Stimulated activated CD4-positive, alpha-beta T cell treated with anti-CD3 and anti-CD28 coated beads, TNF-alpha, amount 100 ng/mL, for 48 hours (primary cell): ENCODE measurements at places on chromosomes 4 and X.
A peak's percentile ranks its signal among the peaks of the same experiment; 100 is the strongest.

DNA sequence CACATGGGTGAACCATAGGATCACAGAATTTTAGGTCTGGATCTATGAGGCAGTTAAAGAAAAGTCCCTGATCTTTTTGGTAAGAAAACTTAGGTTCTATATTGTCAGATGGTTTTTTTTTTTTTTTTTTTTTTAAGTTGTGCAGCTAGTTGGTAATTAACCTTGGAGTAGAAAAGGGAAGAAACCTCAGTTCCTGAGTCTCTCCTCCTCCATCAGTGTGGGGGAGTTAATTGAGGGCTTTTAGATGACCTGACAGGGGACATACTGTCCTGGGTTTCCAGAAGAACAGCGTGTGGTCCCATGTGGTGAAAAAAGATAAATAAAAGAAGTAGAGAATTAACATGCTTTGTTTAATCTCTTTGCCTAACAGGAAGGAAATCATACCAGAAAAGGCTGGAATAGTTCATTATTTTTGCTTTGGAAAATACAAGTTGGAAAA lies 123.7 kb downstream of the ARHGAP10 start:
- no peak for DNase-seq

- no peak for DNase-seq
Measured at GRCh38 chr4:147840838-147841738, 109.2 kb downstream of the ARHGAP10 start.

- no peak for DNase-seq
Measured at GRCh38 chrX:6660567-6661264, 125.8 kb upstream of the VCX3A start.

GRCh38 chrX:103248553-103248952 lies 6.4 kb downstream of the TCEAL8 start:
- no peak for DNase-seq

DNA sequence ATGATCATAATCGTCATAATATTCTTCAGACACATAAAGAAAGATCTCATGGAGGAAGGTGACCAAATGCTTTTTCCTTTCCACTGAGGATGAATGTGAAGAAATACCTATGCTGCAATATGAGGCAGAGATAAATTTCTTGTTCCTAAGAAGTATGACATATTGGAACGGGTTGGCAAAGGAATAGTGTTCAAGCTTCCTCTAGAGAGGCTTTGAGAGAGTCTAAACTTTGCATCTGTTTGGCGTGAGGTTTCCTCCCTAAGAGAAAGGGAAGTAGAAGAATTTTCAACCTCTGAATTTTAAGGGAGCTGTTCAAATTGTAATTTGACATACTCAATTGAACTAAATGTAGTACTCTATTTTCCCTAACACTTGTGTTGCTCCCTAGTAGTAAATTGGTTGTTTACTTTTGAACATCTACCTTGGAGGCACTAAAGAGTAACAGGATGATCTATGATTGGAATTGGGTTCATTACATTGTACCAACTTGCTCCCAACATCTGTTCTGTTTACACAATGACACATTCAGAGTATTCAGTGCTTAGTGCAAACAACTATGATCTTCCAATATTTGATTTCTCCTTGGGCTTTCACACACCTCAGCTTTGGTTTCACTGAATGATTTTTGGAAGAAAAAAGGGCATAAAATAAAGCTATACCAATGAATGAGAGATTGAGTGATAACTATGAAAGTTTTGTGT lies 122.0 kb downstream of the CORIN start:
- DNase-seq, result no peak

DNA sequence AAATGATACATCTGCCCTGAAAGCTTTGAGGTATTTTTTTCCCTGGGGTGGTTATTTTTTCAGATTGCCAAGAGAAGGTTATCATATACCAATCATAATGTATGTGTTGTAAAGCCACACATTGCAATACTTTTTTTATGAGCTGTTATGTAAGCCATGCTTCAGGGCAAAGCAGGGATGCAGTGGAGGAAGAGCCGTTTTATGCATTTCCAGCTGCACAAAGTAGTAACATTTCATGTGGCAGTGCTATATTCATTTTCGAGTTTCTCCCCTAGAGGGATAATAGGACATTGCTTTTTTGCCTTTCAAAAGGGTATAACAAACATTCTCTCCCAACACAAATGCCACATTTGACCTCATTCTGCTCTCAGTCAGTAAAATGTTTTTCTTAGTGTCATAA lies 68.5 kb downstream of the GALNT7 start:
- DNase-seq, result no peak

DNA sequence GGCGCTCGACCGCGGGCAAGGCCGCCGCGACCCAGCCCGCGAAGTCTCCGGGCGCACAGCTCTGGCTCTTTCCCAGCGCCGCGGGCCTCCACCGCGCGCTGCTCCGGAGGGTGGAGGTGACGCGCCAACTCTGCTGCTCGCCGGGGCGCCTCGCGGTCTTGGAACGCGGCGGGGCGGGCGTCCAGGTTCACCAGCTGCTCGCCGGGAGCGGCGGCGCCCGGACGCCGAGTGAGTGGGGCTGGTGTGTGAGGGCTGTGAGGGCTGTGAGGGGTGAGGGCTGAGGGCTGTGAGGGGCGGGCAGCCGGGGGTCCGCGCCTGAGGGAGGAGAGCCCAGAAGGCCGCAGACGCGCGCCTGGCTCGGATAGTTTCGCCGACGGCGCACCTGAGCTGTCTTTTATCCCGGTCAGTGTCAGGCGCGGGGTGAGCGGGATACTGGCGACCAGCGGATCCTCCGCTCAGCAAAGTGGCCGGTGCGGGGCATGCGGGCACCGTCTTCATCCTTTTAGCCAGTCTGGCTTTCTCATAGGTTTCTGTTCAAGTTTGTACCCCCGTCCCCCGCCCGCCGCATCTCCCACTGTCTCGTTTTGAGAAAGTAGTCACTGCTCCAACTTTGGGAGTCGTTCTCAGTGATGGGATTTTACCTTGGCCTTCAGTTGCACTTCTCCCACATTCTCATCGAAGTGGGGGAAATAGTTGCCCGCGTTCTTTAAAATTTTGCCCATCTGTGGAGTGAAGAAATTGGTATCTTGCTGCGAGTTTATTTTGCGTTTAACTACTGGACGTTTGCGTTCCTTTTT lies 586 bp downstream of the HERC5 start:
- DNase-seq, result peak; percentile 4

GRCh38 chrX:85928606-85929005 lies 118.8 kb downstream of the CHM start:
- no peak for DNase-seq

- DNase-seq, result no peak
Measured at GRCh38 chr4:75180790-75181776, 248.2 kb downstream of the PARM1 start.

DNA sequence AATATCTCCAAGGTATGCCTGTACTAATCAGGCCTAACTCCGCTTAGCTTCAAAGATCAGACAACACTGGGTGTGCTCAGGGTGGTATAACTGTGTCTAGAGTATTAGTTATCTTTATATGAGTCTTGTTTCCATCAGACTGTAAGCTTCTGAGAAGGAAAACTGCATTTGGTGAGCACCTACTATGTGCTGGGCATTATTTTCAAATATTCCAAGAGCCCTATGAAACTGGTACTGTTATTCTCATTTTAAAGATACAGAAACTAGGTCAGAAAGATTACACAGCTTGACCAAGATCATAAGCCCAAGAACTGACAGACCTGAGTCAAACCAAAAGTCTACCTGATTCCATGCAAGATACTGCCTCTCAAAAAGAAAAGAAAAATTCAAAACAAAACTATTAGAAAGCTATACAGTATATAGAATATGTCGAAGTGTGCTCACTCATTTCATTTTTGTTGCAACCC lies 44.4 kb downstream of the LRBA start:
- no peak for DNase-seq

GRCh38 chr4:74444891-74445642 lies at the start of gene AREG:
AREG (plus strand) TSS chr4:74445136; CDS start chr4:74445346, 210 bp downstream.
- DNase-seq, result peak; percentile 62

DNA sequence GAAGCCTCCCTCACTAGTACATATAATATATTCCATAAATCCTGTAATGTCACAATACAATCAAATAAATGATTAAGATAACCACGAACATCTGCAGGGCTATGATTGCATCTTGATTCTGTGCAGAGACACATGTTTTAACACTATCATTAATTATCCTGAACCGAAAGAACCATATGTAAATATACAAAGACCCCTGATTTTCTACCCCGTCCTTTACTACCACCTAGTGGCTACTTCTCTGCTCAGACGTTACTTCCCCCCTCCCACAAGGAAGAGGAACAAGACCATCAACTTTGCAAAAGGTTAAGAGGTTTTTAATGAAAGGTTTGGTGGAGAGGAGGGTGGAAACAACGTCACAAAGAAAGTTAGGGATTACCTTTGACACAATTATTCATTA lies 134.0 kb downstream of the COL4A6 start:
- no peak for DNase-seq

- DNase-seq, result peak; percentile 40
Measured at GRCh38 chr4:145619639-145619996, 433 bp downstream of the MMAA start.

- no peak for DNase-seq
Measured at GRCh38 chr4:130306566-130306965, 1210.6 kb downstream of the C4orf33 start.

DNA sequence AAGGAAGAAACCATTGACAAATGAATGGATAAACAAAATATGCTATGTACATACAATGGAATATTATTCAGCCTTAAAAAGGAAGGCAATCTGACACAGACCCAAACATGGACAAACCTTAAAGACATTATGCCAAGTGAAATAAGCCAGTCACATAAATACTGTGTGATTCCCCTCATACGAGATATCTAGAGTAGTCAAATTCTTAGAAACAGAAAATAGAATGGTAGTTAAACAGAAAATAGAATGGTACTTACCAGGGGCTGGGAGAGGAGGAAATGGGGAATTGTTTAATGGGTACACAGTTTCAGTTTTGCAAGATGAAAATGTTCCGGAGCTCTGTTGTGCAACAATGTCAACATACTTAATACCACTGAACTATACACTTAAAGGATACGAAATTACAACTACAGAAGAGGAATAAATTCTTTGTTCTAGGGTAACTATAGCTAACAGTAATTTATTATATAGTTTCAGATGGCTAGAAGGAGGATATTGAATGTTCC lies 47.8 kb upstream of the DUSP21 start:
- DNase-seq, result no peak

GRCh38 chrX:107850422-107850765 lies 24.7 kb downstream of the MID2 start:
- no peak for DNase-seq

DNA sequence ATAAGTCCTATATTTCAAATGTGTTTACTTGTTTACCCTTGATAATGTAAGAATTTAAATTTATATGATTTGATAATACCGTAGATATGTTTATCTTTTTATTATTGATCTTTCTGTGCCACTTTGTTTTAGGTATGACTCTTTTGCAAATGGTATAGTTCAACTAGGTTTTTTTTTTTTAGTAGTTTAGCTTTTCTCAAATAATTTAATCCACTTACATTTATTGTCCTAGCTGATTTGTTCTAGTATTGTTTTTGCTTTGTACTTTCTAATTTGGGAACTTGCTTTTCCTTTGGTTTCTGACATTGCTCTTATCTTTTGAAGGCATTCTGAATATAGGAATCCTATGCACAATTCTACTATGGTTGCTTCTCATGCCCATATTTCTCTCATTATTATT lies 98.9 kb upstream of the NAP1L5 start:
- no peak for DNase-seq

DNA sequence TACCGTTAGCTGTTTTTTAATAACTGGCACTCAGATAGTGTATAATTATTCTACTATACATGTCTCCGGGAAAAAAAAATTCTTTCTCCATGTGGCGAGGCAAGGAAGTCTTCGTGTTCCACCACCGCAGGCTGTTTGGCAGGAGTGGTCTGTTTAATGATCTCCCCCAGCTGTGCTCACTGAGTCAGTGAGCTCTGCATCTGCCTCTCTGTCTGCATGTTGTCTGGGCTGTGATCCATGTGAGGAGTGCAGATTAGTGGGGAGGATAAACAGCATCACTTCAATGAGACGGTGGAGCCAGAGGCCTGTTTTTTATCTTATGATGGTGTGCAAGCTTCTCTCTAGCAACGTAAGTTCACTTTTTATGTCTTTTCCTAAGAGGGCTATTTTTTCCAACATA lies 69.8 kb downstream of the RPS3A start:
- no peak for DNase-seq

- no peak for DNase-seq
Measured at GRCh38 chr4:79652232-79652631, 244.2 kb upstream of the GK2 start.

DNA sequence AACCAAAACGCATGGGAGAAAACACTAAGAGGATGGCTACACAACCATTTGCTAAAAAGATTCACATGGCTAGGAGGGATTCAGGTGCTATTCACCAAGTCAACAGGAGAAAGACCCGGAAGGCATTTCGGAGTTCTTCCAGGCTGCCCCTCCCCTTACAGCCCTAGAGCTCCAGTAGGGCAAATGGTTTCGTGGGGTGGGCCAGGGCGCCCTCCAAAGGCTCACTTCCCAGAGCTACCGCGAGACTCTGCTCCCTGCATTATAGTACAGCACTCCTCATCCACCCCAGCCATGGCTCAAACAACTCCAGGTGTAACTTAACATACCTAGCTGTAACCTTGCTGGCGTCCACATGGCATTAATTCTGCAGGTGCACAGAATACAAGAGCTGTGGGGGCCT lies 179.7 kb downstream of the SLC39A8 start:
- DNase-seq, result no peak

GRCh38 chr4:152112190-152112589 lies 351.4 kb upstream of the GATB start:
- DNase-seq, result no peak

GRCh38 chr4:156953951-156954350 lies 17.6 kb downstream of the PDGFC start:
- no peak for DNase-seq

DNA sequence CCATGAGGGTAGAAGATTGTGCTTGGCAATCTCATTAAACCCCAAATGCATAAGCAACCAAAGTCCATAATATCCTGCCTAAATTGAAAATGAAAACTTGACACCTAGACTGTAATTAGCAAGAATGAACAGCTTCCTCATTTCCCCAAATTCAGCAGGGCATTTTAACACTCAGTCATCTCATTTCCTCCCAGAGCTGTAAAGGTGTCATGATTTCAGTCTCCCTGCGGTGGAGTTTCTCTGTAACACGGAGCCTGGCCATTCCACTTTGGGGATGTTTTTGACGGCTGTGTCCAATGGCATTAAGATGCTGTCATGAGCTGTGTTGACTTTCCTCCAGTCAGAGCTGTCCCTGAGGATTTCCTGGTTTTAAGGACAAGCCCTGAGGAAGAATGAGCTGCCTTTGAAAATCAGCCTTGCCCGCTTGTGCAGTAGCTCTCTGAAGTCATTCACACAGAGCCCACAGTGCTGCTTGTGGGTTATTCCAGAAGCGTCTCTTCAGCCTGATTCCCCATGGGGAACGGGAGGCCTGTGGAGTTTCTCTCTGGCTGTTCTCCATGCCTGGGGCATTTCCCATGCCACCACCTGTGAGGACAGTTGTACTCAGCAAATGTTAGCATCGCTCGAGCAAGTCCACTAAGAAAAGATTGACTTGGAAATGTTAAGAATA lies 187.0 kb downstream of the MID1 start:
- no peak for DNase-seq

- DNase-seq, result no peak
Measured at GRCh38 chrX:41519468-41519867, 72.3 kb downstream of the NYX start.

GRCh38 chr4:72376901-72377300 lies 192.1 kb downstream of the ADAMTS3 start:
- no peak for DNase-seq

- DNase-seq, result no peak
Measured at GRCh38 chrX:41047878-41048534, 37.2 kb upstream of the USP9X start.

GRCh38 chr4:74549936-74550335 lies 105.0 kb downstream of the AREG start:
- no peak for DNase-seq

- no peak for DNase-seq
Measured at GRCh38 chr4:17650406-17650805, 36.0 kb downstream of the MED28 start.
